NCI-H1694 (cell line): ENCODE measurements at places on chromosomes 13 and 19.
A peak's percentile ranks its signal among the peaks of the same experiment; 100 is the strongest.

DNA sequence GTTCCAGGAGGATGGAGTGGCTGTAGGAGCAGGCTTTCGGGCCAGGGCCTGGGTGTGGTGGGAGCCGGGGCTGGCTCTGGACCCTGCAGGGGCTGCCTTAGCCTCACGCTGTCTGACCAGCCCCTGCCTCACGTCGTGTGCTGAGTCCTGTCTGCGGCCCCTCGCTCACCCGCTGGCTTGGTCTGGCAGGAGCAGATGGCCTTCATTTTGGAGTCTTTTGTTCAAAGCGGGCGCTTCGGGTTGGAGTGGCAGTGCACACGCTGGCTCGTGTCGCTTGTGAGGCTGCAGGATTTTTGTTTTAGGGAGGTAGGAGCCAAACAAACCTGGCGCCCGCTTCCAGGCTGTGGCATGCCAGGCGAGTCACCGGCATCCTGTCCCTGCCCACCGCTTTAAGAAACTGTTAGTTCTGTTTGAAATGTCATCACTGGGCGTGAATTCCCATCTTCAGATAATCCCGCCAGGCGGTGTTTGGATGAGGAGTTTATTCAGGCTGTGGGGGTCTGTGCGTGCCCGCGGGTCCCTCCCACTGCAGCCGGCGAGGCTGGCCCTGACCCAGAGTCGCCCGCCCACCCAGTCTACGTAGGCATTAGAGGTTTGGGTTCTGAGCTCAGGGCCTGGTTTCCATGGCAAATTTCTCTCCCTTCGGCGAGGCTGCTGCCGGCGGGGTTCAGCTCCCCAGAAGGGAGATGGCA is 89.8 kb downstream of the KDM4B start:
- DNase-seq, result peak; percentile 6

DNA sequence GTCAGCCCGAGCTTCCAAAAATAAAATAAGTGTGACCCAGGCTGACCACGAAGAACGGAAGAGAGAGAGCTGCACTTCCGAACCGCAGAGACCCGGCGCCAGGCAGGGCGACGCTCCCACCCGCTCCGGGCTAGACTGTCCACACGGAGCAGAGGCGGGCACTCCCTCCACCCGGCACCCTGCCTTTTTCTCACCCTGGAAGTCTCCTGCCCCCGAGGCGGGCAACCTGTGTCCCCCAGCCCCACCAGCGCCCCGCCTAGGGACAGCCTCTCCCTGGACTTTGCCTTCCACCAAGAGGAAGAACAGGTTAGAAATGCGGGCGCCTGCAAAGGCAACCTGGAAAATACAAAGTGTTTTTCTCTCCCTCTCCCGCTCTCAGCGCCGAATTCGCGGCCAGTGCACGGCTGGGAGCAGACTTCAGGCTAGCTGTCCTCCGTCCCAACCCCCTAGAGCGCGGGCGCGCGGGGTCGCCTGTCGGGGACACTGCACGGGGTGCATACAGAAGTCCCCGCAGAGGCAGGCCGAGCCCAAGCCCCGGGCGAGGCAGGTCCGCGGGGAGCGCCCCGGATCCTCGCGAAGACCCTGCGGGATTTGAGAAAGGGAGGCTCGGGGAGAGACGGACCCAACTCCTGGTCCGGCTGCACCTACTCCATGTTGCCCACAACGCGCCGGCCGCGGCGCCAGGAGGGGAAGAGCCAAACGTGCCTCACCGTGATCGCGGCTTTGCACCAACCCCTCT is 845 bp downstream of the SPRY2 start:
- DNase-seq, result no peak

DNA sequence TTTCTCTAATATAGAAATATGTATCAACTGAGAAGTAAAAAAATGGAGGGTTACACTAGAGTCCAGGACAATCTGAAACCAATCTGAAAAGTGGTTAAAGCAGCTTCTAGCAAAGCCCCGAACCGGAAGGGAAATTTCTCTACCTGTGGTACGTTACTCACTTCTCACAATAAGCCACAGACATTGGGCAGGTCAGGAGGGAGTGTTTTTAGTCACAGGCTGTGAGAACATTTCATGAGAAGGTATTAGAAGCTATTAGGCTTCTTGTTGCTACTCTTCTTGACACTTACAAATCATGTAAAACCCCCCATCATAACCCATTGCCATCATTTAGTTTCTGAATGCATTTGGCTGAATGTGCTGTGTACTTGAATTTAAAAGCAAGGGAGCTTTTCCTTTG is 120.9 kb downstream of the NUFIP1 start:
- no peak for DNase-seq

DNA sequence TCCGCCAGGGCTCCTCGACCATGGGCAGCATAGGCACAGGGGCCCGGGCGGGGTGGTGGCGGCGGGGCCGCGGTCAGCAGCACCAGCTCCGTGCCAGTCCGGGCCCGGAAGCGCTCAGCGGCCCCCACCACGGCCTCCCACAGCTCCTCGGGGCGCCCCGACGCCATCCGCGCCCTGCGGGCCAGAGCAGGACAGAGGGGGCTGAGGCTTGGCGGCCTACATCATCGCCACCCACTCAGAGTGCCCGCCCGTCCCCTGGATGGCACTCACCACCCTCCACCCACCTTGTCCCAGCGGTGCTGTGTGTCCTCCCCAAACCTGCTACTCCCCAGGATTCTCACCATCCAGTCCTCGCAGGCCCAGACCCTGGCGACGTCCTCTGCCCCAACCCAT is 4.0 kb downstream of the AKT1S1 start:
- DNase-seq, result no peak

- DNase-seq, result no peak
These were observed 927 bp downstream of the LPAR6 start for GRCh38 chr13:48411841-48412531.

DNA sequence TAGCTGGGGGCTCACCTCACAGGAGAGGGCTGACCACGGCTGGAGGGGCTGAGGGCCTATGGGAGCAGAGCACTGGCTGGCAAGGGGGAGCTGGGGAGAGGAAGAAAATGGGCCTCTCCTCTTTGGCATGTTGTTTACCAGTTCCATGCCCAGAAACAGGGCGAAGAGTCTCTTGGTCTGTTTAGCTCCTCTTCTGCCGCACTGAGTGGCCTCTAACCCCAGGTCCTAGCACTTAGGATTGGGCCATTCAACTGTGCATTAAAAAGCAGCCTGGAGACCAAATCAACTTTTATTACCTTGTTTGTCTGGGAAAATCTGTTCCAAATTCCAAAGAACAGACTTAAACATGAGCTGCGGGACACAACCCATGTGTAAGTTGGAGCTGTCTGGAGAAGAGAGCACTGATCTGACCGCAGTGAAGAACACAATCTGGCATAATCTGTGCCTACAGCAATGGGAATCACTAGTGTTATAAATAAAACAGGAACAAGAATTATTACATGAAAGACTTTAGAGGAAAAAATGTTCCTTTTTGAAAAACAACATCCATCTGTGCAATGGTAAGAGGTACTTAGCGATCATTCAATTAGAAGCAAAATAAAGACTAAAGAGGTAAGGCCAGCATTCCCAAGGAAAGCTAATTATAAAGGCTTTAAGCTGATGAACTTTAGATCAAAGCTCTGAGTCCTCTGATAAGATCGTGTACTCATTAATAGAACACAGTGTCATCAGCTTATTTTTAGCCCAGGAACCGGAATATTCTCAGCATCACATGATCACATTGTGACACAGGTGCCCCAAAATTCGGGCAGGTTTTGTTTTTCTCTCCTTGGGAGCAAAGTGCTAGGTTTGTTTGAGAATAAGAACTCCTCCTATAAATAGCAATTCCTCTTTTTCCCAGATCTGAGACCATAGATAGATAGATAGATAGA is 243.2 kb downstream of the COL4A1 start:
- no peak for DNase-seq
